ENCODE measurements at places on chromosomes 7 and 10.
A peak's percentile ranks its signal among the peaks of the same experiment; 100 is the strongest.

- H3K4me1 ChIP-seq, result no peaks in the 10 kb centered on the region
- H3K27ac ChIP-seq, result no peak overlapping the region
- H3K36me3 ChIP-seq, result no peaks in the 10 kb centered on the region
Measured at GRCh38 chr10:122516734-122517133, 43.8 kb upstream of the DMBT1 start.

DNA sequence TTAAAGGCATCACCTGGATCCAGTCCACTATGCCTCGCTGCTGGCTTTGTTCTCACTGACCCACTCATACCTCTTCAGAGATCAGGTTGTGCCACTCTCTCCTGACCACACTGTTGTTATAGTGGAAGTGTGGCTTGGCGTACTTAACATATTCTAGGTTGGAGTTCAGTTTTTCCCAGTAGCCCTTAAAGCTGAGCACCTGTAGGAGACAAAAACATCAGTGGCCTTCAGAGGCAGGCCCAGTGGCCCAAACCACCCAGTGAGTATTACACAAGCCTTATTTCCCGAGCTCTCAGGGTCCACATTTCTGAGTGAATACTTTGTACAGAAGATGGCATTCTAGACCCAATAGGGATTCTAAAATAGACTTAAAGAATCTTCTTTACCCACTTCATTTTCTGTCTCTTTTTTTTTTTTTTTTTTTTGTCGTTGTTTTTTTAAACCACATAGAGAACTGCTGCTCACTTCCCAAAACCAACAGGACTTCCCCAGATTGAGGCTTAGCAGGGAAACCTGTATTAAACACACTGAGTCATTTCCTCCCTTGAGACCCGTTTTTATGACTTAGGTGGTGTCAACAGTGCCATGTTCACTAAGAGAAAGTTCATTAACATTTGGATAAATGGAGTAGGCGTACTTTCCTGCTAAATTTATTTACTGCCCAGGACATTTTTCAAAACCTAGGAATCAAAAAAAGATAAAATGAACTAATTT lies 85.8 kb downstream of the GSAP start:
- no peak for DNase-seq
- H3K36me3 ChIP-seq, result no peaks in the 10 kb centered on the region
- no peak overlapping the region for H3K27ac ChIP-seq
- no peak overlapping the region for H3K4me3 ChIP-seq

DNA sequence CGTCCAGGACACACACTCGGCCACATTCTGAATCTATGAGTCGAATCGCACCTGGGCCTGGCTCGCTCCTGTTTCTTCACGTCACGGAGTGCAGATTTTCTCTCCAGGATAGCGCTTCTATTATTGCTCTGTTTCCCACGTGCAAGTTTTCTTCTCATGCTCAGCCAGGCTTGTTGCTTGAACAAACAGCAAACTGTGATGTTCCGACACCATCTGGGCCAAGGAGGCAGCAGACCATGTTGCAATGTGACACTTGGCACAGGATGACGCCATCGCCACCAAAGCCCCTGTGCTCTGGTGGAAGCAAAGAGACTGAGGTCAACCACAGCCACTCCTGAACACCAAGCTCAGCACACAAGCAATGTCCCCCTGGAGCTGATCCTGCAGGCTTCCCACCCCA lies 507.1 kb upstream of the ADARB2 start:
- no peaks in the 10 kb centered on the region for H3K27me3 ChIP-seq
- no peak for DNase-seq
- H3K4me1 ChIP-seq, result peaks cover 1% of the 10 kb centered on the region
- no peak overlapping the region for H3K27ac ChIP-seq
- no peaks in the 10 kb centered on the region for H3K36me3 ChIP-seq

DNA sequence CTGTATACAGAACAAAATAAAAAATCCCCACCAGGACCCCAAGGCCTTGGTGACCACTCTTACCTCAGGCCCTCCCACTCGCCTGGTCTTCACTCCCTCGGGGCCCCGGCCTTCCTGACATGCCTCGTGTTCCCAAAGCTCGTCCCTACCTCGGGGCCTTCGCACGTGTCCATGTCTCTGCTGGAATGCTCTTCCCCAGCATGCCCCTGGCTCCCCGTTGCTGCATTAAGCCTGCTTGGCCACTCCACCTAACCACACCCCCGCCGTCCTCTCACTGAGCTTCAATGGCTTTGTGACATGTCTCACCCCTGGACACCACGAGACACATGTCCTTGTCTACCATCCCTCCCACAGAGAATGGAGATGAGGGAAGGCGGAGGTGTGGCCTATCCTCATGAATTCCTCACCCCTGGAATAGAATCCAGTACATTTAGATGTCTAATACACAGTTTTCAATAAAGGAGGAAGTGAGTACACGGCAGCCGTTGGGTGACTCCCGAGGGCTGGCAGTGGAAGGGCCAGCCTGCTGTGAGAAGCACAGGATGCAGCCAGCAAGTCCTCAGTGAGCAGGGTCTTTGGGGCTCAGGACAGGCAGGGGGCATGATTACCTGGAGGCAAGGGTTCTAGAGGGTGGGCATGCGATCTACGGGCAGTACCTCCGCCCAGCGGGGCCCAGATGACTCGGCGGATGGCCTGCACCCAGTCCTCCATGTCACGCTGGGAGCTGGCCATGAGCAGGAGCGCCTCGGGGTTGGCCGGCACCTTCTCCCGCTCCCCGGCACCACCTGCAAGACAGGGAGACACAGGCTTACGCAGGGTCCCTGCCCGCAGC lies 125.7 kb downstream of the ARHGAP22 start:
- H3K4me3 ChIP-seq, result no peak overlapping the region
- no peak overlapping the region for H3K27ac ChIP-seq
- peaks cover 14% of the 10 kb centered on the region for H3K4me1 ChIP-seq
- no peaks in the 10 kb centered on the region for H3K36me3 ChIP-seq
- H3K27me3 ChIP-seq, result peaks cover 14% of the 10 kb centered on the region
- DNase-seq, result peak; percentile 7

DNA sequence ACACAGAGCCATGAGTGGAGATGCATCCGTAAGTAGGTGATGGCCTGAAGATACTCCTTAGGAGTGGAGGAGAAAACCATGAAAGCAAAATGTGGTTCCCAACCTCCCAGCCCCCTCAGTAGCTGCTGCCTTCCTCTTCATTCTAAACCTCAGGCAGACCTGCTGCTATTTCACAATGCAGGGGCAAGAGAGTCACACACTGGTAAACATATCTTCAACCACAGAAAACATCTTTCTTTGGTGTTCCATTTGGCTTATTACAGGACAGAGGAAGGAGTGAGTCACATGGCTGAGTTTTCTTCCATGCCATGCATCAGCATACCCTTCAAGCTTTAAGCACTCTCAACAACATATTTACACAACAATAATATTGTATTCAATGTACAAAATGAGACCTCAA lies 342.1 kb downstream of the BMPER start:
- DNase-seq, result no peak
- no peak overlapping the region for H3K4me3 ChIP-seq
- no peaks in the 10 kb centered on the region for H3K4me1 ChIP-seq
- H3K27ac ChIP-seq, result no peak overlapping the region
- no peaks in the 10 kb centered on the region for H3K36me3 ChIP-seq
